ENCODE measurements at places on chromosomes 4 and X.

DNA sequence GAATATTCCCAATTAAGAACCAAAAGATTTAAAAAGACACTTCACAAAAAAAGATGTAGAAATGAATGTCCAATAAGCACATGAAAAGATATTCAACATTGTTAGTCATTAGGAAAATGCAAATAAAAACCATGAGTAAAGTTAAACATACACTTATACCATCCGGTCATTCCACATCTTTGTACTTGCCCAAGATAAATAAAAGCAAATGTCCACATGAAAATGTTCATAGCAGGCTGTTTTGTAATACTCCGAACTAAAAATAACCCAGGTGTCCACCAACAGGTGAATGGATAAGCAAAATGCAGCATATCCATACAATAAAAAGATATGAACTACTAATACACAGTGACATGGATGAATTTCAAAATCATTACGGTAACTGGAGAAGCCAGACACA is 28.6 kb upstream of the ZCCHC4 start:
- no peak for DNase-seq

DNA sequence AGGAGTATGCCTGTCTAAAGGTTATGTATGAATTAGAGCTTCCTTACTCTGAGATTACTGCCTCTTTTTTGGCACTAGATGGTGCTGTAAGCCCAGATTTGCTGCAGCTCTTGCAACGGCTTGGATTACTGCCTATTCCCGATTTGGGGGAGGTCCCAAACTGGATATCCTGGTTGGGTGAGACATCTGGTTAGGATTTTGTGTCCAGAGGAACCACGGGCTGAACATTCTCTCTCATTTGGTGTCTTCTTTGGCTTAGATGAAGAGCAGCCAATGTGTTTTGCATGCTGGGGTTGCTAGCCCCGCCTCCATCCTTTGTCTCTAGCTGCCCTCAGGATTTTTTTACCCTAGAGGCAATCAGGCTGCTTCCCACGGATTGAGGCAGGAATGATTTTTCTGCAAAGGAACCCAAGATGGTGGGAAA is 31.9 kb downstream of the F8A1 start:
- DNase-seq: peak; percentile 28

GRCh38 chrX:44431194-44431593 is 87.7 kb upstream of the EFHC2 start:
- DNase-seq: no peak

DNA sequence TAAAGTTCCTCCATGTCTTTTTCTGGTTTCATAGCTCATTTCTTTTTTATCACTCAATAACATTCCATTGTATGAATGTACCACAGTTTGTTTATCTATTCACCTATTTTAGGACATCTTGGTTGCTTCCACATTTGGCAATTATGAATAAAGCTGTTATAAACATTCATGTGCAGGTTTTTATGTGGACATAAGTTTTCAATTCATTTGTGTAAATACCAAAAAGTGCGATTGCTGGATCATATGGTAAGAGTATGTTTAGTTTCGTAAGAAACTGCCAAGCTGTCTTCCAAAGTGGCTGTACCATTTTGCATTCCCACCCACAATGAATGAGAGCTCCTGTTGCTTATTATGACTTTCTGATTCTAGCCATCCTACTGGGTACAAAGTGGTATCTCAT is 36.3 kb upstream of the ZFX start:
- DNase-seq: no peak

DNA sequence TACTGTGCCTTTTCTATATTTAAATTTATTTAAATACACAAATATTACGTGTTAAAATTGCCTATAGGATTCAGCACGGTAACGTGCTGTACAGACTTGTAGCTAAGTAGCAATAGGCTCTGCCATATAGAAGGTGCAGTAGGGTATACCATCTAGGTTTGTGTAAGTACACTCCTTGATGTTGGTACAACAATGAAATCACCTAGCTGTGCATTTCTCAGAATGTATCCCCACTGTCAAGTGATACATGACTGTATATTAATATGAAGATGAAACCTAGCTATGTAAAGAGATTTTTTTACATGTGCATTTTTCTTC is 431.2 kb downstream of the KCTD8 start:
- DNase-seq: no peak

- no peak for DNase-seq
Observed at GRCh38 chr4:36509845-36510244, 228.4 kb downstream of the DTHD1 start.

GRCh38 chrX:113980953-113981352 is 602.9 kb upstream of the HTR2C start:
- no peak for DNase-seq

DNA sequence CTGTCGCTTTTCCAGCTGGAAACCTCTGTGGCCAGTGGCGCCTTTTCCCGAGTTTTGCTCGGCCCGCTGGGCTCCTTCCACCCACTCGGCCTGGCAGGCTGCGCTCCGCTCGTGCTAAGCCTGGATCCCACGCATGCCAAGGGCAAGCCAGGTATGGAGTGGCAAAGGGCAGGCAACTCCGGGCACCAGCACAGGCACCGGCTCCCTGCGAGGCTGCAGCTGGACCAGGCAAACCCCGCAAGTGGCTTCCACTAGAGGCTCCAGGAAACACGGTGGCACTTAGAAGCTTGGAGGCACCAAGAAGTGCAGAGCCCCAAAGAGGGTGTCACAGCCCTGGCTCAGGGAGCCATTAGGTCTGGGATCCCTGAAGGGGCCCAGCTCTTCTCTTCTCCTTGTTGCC is 59.5 kb downstream of the PPA2 start:
- DNase-seq: no peak

DNA sequence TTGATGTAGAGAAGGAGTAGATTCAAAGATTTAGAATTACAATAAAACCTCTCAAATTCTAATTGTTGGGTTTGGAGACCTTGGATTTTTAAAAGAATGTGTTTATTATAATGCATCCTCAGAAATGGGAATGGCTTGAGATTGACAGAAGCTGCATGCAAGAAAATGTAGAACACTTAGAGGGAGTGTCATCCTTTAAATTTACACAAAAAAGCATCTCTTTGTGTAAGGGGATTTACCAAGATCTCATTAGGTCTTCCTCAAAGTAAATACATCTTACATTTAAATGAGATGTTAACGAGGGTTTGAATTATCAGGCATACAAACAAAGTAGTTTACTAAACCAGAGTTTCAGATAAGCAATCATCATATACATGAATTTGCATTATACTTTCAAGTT is 615.0 kb downstream of the FAM133A start:
- no peak for DNase-seq

- DNase-seq: no peak
Observed at GRCh38 chr4:156763511-156763910, 208.1 kb downstream of the PDGFC start.

- no peak for DNase-seq
Observed at GRCh38 chr4:115149106-115149505, 35.7 kb upstream of the NDST4 start.

DNA sequence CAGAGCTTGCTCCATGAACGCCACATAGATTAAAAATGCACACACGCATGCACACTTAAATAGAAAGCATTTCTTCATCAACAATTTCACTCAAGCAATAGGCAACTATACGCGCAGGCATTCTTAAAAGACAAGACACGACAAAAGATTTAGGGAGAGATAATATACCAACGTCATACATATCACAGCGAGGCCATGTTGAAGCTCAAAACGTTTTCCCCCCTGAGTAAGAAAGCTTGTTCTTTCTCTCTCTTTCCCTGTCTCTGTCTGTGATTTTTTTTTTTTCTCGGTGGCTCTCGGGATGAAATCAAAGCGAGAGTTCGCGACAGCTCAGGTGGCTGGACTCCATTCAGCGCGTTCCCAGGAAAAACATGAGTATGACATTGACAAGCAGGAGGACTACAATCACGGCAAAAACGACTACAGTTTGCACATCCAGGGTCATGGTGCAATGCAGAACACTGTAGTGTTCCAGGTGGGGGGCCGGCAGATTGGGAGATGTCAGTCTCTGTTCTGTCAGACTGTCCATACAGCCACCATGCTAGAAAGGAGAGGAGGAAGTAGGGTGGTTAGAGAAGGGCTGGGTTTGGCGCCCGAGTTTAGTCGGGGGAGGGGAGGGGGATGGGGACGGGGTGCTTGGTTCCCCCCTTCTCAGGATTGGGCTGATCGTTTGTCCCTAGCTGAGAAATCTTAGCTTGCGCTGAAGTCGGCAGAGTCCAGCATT is 30.7 kb downstream of the ARHGEF9 start:
- DNase-seq: no peak

DNA sequence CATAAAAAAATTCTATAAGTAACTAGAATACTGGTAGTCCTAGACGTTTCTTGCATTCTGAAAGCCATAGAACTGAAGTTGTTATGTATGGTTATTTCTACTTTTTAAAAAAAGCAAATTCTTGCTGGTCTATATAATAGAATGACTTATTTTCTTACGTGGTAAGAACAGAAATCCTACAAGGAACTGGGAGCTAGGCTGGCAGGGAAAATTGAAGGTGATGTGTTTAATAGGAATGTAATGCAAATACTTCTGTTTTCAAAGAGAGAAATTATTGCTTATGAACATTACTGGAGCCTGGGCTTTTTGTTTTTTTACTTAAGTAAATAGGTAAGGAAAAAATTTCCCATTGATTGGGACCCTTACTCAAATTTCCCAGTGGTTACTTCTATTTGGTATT is 8.9 kb downstream of the CCNA2 start:
- DNase-seq: no peak

DNA sequence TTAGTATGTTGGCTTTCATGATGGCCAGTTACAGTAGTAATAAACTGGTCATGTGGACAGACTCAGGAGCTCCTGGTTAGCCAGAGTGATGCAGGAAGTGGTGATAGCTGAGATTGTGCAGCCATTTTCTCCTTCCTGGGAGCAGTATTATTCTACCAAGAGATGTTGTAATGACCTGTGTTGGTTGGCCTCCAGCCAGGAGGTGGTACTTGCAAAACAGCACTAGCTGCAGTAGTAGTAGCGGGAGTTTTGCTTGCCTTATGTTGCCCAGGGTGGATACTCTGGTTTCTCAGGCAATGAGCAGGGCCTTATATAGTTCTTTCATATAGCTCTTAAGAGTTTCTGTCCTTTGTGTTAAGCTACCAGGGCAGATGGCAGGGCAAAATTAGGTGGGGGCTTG is 998.8 kb downstream of the GLUD2 start:
- no peak for DNase-seq

DNA sequence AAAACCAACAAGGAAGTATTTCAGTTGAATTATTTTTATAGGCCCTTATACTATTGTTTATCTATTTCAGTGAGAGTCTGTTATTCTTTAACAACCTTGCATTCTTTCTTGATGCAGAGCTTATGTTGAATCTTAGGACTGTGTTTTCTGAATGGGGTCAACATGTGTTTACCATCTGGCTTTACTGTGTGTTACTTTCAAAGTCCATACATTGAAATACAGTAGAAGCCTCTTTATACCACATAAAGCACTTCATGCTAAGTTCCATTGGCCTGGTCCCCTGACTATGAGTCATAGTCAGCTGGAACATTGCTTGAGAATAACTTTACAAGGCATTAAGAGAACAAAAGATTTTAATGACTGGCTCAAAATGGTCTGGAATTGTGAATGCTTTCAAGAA is 152.6 kb downstream of the GASK1B start:
- DNase-seq: no peak

DNA sequence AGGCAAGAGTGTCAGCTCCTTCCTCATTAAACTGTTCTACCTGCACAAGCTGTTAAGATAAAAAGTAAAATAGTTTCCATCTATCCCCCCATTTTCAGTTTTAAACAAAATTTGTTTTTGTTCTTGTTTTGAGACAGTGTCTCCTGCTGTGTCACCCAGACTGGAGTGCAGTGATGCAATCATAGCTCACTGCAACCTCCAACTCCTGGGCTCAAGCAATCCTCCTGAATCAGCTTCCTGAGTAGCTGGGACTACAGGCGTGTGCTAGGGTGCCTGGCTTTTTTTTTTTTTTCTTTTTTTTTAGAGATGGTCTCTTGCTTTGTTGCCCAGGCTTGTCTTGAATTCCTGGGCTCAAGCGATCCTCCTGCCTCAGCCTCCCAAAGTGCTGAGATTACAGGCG is 105.4 kb downstream of the HS6ST2 start:
- no peak for DNase-seq

GRCh38 chrX:135086197-135086854 is 34.0 kb downstream of the ETDB start:
- DNase-seq: peak; percentile 23

GRCh38 chr4:957231-957580 is 16.2 kb downstream of the DGKQ start:
- DNase-seq: no peak

DNA sequence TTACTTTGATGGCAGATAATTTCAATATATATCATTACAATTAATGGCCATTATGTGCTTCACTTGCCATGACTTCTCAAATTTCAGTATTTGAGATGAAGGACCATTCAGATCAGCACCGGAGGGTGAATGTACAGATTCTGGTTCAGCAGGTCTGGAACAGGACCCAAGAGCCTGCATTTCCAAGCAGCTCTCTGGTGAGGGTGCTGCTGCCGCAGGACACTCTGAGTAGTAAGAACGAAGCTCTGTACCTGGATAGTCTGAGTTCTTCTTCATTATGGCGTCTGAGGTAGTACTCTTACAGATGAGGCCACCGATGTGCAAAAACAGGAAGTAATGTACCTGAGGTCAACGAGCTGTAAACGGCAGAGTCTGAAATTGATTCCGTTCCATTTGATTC is 228.2 kb downstream of the FBXW7 start:
- DNase-seq: no peak

- DNase-seq: no peak
Observed at GRCh38 chrX:139187738-139188137, 342.8 kb upstream of the F9 start.

DNA sequence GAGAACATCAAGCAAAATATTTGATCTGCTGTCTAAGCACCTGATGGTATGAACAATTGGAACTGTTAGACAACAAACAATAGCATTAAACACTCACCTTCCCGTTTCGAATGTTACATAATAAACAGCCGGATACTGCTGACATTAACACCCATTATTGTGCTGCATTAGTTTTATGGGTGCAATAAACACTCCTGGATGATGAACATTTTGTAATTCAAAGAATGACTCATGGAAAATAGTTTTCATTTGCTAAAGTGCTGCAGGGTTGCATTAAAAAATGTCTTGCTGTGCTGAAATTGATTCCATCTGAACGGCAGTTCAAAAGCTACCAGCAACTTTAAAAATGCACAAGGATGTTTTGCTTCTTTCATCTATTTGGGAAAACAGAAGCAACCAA is 100.8 kb upstream of the SORBS2 start:
- DNase-seq: no peak

- DNase-seq: no peak
Observed at GRCh38 chr4:7055111-7055989, 12.2 kb downstream of the TADA2B start.

DNA sequence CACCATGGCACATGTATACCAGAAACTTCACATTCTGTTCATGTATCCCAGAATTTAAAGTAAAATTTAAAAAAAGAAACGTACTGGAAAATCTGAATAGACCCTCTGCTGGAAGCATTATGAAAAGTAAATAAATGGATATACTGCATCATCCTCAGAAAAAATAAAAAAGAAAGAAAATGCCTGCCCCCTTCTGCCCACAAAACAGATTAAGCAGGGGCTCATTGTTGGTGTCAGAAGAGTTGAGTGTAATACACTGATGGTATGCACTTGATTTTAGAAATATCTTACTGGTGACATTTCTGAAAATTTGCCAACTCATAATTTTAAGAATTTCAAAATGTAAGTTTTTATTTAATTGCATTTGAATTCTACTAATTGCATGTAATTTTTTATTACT is 77.8 kb downstream of the LRP2BP start:
- DNase-seq: no peak
